ENCODE measurements at places on chromosomes 7 and 10. TPM values are rescaled to one million over a fixed set of nuclear protein-coding genes. Genes with fewer than 3 reads are reported as not detected.

Gene LUC7L2
- total RNA-seq = 32.3 TPM

Gene WASHC2C
- 29.8 TPM for total RNA-seq

Gene SYNPO2L
- total RNA-seq = 0.06 TPM

Gene FRAT1
- total RNA-seq = 1.8 TPM

Gene NSUN5
- 15.5 TPM for total RNA-seq

Gene OR2A12
- not detected for total RNA-seq

Gene FAM107B
- total RNA-seq = 8.2 TPM

Gene SLC29A3
- total RNA-seq = 3.0 TPM

Gene CHN2
- total RNA-seq = 0.93 TPM
